ENCODE measurements at places on chromosomes 3 and 15.

DNA sequence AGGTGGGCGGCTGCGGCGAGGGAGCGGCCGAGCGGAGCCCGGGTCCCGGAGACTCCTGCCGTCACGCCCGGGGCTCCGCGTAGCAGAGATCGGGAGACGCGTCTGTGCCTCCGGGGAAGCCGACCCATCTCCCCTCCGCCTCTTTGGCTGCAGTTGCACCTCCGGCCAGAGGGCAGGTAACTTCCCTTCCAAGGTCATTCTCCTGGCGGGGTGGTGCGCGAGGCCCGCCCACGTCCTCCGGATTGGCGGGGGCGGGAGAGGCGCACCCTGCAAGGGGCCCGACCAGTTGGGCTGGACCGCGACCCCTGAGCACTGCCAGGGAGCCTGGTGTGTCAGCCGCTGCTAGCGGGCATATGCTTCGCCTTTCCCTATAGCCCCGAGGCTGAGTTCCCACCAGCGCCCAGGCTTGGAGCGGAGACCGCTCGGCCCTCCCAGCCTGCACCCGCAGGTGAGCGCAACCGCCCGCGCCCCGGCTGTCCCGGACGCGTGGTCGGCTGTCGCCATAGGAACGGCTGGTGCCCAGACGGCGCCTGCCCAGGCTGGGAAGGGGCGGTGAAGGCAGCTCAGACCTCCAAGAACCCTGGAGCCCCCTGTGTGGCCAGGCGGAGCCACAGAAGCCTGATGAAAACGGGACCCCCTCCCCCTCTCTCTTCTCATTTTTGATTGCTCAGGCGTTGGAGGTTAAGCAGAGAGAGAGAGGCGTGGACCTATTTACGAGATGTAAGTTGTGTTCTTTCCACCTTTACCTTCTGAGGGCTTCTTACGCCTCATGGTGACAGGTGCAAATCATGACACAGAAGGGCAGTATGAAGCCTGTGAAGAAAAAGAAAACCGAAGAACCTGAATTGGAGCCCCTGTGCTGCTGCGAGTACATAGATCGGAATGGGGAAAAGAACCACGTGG is 453 bp downstream of the ZDHHC23 start:
- DNase-seq: no peak

GRCh38 chr3:79765911-79766310 is 1.9 kb downstream of the ROBO1 start:
- DNase-seq: no peak

- DNase-seq: no peak
Measured at GRCh38 chr15:94335616-94336015, 104.3 kb downstream of the MCTP2 start.

GRCh38 chr3:62007036-62007435 is 366.3 kb downstream of the FEZF2 start:
- DNase-seq: no peak

DNA sequence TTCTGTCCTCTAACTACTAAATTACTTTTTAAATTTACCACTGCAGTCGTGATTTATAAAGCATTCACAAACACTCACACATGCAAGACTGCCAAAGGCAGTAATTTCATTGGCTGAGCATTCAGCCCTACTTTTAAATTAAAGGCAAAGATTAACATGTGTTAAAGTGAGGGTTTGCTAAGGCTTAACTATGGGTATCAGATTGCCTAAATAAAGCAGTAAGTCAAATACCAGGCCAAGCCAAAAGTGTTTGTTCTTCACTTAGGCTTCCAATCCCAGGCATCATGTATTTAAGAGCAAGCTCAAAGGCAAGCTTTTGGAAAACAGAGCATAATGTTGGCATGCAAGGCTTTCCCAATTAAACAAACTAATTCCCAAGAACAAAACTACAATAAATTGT is 187.3 kb downstream of the SUCNR1 start:
- DNase-seq: no peak
